ENCODE measurements at places on chromosomes 13 and 19.

DNA sequence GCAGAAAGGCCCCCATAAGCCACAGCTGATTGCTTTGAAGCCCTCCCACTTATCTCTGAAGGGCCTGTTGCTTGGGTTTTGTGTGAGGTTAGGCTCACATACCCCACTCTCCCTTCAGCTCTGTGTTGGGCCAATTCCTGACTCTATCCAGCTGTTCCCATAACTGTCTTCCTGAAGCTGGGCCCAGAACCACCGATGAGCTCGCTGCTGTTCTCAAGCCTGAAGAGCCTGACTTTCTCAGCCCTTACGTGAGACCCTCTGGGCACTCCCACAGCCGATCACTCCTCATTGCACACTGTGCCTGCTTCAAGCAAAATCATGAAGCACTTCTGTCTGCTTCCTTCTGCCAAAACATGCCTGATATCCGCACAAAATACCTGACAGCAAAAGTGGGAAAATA, 124.1 kb downstream of the CRYL1 start:
- H3K4me1 ChIP-seq = no peaks in the 10 kb centered on the region
- H3K4me3 ChIP-seq = no peak overlapping the region
- no peak for DNase-seq
- no peak overlapping the region for H3K27ac ChIP-seq
- no peaks in the 10 kb centered on the region for H3K36me3 ChIP-seq
- peaks cover 15% of the 10 kb centered on the region for H3K27me3 ChIP-seq

GRCh38 chr19:35206855-35207254, 21.7 kb downstream of the FAM187B start:
- no peak overlapping the region for H3K27ac ChIP-seq
- peaks cover 33% of the 10 kb centered on the region for H3K4me1 ChIP-seq
- H3K27me3 ChIP-seq = no peaks in the 10 kb centered on the region
- no peaks in the 10 kb centered on the region for H3K36me3 ChIP-seq
- DNase-seq = no peak

DNA sequence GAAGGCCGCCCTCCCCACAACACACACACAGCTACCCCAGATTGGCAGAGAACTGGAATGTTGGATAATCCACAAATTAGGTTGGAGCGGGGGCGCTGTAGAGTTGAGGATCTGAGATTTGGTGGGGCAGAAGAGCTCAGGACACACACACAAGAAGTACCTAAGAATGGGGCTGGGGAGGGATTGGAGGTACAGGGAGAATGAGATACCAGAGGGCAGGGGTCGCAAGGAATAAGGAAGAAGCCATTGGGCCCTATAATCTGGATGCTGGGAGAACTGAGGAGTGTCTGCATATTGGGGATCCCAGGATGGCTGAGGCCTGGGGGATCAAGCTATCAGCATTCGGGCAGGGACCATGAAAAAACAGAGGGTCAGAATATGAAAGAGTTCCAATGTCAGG, 11.5 kb downstream of the SYT3 start:
- H3K36me3 ChIP-seq = peaks cover 4% of the 10 kb centered on the region
- no peak overlapping the region for H3K27ac ChIP-seq
- peaks cover 53% of the 10 kb centered on the region for H3K27me3 ChIP-seq
- DNase-seq = no peak
- no peaks in the 10 kb centered on the region for H3K4me1 ChIP-seq
- no peak overlapping the region for H3K4me3 ChIP-seq

DNA sequence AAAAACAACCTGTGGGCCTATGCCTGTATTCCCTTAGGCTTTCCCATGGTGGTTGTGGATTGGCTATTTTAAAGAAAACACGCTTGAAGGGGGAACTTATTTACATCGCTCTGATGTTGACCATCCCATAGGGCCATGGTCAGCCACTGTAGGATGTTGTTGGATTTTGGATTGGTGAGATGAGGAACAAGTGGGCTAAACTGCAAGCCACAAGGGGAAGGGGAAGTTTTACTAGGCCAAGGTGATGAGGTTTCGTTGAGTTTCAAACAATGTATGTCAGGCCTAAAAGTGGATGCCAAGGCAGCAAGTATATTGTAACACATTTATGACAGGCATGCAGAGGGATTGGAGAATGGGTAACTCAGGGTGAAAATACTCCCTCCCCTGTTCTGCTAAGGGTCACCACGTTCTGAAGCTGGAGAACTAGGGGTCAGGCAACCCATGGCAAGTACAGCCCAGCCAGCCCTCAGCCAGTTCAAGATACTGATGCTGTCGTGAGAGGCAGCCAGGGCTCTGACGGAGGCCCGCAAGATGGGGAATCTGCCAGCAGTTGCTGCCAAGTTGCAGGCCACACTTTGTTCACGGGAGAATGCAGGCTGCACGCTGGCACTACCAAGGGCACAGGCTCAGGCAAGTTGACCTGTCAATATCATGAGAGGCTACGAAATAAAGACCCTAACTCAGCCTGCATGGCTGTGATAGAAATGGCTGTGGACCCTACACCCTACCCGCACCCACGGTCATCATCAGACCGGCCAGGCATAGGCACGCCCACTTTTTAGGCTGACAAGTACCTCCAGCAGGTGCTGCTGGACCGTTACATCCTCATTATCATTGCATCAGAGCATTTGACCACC, 11.1 kb downstream of the IRGC start:
- H3K27me3 ChIP-seq = no peaks in the 10 kb centered on the region
- no peak overlapping the region for H3K27ac ChIP-seq
- no peaks in the 10 kb centered on the region for H3K4me1 ChIP-seq

DNA sequence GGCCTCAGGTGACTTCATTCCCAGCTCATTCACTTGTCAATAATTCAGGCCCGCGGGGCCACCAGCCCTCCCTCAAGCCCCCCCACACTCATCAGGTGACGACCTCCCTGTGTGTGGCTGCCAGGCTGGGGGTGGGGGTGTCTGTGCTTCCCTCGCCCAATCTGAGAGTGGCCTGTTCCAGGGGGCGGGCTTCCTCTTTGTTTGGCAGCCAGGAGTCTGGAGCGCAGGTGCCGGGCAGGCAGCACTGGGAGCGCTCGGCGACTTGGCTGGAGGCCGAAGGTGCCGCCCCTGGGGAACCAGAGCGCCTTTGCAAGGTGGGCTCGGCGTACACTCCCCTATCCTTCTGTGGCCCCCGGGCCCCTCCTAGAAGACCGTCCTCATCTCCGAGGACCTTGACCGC, 5.4 kb upstream of the ZNF98 start:
- no peaks in the 10 kb centered on the region for H3K36me3 ChIP-seq
- no peaks in the 10 kb centered on the region for H3K4me1 ChIP-seq
- no peaks in the 10 kb centered on the region for H3K27me3 ChIP-seq
- no peak overlapping the region for H3K27ac ChIP-seq
- no peak overlapping the region for H3K4me3 ChIP-seq
- DNase-seq = no peak

- peaks cover 64% of the 10 kb centered on the region for H3K36me3 ChIP-seq
- no peak overlapping the region for H3K27ac ChIP-seq
- no peaks in the 10 kb centered on the region for H3K4me1 ChIP-seq
- H3K4me3 ChIP-seq = no peak overlapping the region
- no peaks in the 10 kb centered on the region for H3K27me3 ChIP-seq
Measured at GRCh38 chr19:55696301-55697068, 21.5 kb downstream of the EPN1 start.
